ENCODE measurements at places on chromosomes 16 and 17.
A peak's percentile ranks its signal among the peaks of the same experiment; 100 is the strongest.

- no peak for DNase-seq
Observed at GRCh38 chr16:89308391-89309333, 91.2 kb downstream of the ZNF778 start.

- no peak for DNase-seq
Observed at GRCh38 chr17:2867441-2868424, 71.5 kb downstream of the RAP1GAP2 start.

DNA sequence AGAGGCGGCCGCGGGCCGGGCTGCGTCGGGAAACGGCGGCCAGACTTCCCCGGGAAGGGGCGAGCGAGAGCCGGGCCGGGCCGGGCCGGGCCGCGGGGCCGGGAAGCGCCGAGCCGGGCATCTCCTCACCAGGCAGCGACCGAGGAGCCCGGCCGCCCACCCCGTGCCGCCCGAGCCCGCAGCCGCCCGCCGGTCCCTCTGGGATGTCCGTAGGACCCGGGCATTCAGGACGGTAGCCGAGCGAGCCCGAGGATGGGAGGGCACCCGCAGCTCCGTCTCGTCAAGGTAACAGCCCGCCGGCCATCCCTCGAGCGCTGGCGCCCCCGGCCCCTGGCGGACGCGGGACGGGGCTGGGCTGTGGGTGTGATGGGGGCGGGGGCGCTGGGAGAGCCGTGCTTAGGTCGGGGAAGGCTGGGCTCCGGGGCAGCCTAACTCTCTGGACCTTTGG lies at the start of gene CRHR1:
TSS of gene CRHR1 (plus strand) at position 28 of the 448 bp plus-strand sequence. CDS start at position 253, 225 bp downstream.
- no peak for DNase-seq

DNA sequence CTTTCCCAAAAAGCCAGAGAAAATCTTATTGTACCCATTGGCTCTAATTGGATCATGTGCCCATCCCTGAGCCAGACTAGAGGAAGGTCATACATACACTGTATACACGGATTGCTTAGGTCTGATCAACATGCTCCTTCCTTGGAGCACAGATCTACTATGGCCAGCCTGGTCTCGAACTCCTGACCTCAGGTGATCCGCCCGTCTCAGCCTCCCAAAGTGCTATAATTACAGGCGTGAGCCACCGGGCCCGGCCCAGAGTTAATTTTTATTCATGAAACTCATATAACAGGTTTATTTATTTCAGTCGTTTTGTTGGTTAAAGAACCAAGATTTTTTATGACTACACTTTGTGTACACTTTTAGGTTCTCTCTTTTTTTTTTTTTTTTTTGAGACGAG lies 1.2 kb upstream of the TAOK1 start:
- DNase-seq: no peak

- DNase-seq: no peak
Observed at GRCh38 chr16:68342620-68343019, 31.8 kb downstream of the PRMT7 start.

DNA sequence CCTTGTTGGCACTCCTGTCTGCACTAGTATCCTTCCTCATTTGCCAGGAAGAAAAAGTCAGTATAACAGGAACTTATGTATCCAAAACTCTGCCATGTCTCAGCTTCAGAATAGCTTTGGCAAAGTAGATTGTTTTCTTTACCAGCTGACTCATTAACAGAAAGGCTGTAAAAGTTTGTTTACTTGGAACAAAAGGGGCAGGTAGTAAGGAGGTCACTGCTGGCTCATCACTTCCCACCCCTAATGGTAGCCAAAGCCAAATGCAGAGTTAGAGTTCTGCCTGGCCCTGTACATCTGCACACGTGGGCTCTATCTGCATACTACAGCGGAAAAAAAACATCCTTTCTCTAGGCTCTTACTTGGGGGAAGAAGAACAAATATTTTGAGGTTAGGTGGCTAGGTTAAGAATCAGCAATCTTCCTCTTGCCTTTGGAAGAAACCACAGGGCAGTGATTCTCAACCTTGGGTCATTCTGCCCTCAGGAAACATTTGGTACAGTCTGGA lies 90.9 kb upstream of the BCAR1 start:
- no peak for DNase-seq

- DNase-seq: no peak
Observed at GRCh38 chr17:1961189-1961588, 63.9 kb downstream of the RTN4RL1 start.

- DNase-seq: no peak
Observed at GRCh38 chr17:57861000-57861789, 11.4 kb upstream of the MRPS23 start.

- DNase-seq: no peak
Observed at GRCh38 chr16:47069313-47069712, 74.4 kb downstream of the NETO2 start.

DNA sequence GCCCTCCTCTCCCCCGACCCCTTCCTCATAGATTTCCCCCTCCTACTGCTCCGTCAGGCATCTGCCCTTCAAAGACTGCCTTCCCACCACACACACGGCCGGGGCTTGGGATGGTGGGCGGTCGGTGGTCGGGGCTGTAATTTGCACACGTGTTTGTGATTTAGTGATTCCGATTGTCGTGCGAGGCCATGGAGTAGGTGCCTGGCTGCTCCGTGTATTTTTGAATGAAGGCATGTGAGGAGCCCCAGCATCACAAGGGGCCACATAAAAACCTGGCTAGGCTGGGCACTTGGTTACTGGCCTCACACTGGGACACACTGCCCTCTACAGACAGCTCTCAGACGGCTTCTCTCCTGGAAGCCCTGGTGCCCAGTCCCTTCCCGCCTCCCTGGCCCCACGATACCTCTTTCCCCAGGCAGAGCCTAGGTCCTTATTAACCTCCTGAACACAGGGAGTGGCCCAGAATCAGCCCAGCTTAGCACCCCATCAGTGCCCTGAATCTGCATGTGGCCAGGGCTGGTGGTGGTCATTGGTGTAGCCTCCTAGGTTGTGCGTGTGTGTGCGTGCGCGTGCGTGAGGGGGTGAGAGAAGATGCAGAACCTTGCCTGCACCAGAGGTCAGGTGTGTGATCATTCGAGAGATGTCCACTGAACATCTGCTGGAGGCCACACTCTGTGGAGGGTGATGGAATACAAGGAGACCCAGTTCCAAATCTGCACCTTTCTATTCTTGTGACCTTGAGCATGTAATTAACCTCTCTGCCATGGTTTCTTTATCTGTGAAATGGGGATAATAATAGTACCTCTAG lies 1.3 kb upstream of the SOCS1 start:
- peak; percentile 57 for DNase-seq

GRCh38 chr16:55399911-55400310 lies 75.9 kb downstream of the IRX6 start:
- no peak for DNase-seq

- no peak for DNase-seq
Observed at GRCh38 chr17:64718058-64718457, 56.0 kb upstream of the SMURF2 start.

- DNase-seq: no peak
Observed at GRCh38 chr16:19707569-19708295, 10.3 kb downstream of the KNOP1 start.

GRCh38 chr16:87048038-87048729 lies 269.0 kb downstream of the C16orf95 start:
- DNase-seq: no peak

DNA sequence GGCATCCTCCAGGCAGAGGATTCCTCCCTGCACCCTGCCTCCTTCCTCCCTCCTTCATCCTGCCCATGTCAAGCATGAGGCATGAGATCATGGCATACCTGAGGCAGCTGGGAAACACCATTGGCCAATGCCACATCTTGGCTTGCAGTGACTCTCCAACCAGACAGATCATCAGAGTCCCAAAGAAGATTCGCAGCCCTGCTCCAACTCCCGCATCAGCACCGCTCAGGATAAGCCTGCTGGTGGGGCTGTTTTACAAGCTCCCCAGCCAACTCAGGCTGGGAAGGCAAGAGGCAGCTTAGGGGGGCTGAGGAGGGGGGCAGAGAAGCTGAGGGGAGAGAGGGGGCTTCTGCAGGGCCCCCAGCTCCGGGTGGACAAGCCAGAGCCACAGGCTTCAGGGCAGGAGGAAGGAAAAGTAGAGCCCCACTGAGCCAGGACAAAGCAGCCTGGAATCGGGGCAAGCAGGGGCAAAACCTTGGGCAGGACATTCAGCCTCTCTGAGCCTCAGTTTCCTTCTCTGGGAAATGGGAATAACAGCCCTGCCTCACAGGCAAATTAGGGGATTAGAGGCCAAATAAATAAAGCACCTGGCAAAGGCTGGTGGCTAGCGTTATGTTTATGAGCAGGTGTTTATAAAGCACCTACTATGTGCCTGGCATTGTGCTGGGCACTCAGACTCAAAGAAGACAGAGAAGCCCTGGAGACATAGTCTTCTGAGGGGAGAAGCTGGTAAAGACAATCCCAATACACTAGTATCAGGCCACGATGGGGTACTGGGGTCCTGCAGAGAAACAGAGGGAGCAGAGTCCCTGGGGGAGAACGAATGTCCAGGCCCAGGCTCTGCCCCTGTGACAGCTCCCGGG lies 88.1 kb downstream of the GOSR1 start:
- no peak for DNase-seq

GRCh38 chr17:40344421-40345160 lies 19.9 kb downstream of the GJD3 start:
- no peak for DNase-seq

GRCh38 chr16:57801809-57802340 lies 416 bp downstream of the KIFC3 start:
- DNase-seq: no peak

DNA sequence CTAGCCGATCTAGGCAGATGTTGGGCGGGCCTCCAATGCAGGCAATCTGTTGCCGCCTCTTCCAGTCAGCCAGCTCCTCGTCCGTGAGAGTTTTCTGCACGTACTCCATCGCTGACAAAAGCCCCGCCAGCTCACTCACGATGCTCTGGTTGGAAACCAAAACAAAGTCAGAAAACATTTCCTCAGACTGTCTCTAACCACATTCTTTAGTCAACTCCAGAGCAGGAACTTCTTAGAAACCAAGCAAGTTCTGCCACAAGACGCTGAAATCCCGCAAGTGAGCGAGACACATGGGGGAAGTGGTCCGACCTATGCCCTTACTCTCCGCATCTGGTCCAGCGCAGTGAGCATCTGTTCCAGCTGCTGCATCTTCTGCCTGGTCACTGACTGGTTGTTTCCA lies 49.1 kb downstream of the STAT5A start:
- DNase-seq: peak; percentile 77

- DNase-seq: no peak
Observed at GRCh38 chr17:9647014-9647413, 1.7 kb downstream of the USP43 start.

GRCh38 chr16:6926341-6926740 lies 406.3 kb upstream of the RBFOX1 start:
- DNase-seq: no peak

DNA sequence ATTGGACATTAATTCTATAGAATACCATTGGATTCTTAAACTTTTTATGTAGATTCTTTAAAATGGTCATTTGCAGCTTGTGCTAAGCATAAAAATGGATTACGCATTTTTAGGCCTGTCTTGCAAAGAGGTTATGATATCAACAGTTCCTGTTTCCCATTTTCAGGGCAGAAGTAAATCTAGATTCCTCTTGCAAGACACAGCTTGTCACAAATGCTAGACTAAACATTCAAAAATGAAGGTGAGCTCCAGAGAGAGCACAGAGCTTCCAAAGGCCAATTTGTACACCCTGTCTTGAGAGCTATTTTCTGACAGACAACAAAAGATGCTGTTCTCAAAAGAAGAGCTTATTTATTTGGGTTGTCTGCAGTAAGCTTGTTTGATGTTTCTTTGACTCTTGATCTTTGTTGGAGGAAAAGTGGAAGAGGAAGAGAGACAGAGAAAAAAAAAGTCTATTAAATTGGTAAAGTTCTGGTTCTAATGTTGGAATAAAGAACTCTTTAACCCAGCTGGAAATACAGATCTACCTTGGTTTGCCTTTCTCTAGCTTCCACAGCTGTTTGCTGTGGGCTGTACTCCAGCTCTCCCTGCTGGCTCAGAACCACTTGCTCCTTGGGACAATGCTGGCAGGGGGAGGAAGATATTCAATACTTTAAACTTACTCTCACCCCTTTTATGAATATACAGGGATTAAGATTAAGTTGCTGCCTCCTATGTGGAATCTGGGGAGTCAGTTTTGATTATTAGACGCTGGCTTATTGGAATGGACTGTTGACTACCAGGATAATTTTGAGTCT lies 651.8 kb downstream of the CDH11 start:
- DNase-seq: no peak

- peak; percentile 43 for DNase-seq
Observed at GRCh38 chr16:88784074-88784855, 755 bp downstream of the PIEZO1 start.

- DNase-seq: no peak
Observed at GRCh38 chr17:29146369-29146972, 33.7 kb downstream of the MYO18A start.

- DNase-seq: no peak
Observed at GRCh38 chr17:11564589-11565380, 33.5 kb upstream of the DNAH9 start.

GRCh38 chr17:39174920-39175694 lies 9.1 kb upstream of the ARL5C start:
- DNase-seq: peak; percentile 60

GRCh38 chr16:84054916-84055315 lies 12.3 kb upstream of the SLC38A8 start:
- DNase-seq: no peak

DNA sequence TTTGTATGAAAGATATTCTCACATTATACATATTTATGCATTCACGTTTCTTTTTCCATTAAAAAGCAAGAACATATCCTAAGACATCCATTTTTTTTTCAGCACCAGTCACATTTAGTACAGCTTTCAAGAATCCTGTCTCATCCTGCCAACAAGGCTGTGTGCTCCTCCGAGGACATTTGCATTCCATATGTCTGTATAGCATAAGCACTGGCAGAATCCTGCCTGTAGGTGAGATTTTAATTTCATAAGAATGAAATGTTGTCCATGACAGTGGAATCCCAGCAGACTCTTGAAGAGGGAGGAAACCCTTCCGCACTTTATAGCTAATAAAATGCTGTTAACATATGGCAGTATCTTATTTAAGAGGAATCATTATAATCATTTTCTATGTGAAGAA lies 2.9 kb upstream of the PMP22 start:
- no peak for DNase-seq

- no peak for DNase-seq
Observed at GRCh38 chr16:17367036-17367435, 103.7 kb downstream of the XYLT1 start.
